ENCODE measurements at places on chromosomes 11 and 22.
A peak's percentile ranks its signal among the peaks of the same experiment; 100 is the strongest.

- DNase-seq: no peak
Observed at GRCh38 chr11:35031867-35032266, 107.1 kb upstream of the CD44 start.

- no peak for DNase-seq
Observed at GRCh38 chr22:32649515-32650200, 151.8 kb upstream of the TIMP3 start.

- DNase-seq: peak; percentile 5
Observed at GRCh38 chr11:19117760-19118097, 761 bp downstream of the ZDHHC13 start.

GRCh38 chr11:44533921-44534711, 31.3 kb upstream of the CD82 start:
- DNase-seq: no peak

DNA sequence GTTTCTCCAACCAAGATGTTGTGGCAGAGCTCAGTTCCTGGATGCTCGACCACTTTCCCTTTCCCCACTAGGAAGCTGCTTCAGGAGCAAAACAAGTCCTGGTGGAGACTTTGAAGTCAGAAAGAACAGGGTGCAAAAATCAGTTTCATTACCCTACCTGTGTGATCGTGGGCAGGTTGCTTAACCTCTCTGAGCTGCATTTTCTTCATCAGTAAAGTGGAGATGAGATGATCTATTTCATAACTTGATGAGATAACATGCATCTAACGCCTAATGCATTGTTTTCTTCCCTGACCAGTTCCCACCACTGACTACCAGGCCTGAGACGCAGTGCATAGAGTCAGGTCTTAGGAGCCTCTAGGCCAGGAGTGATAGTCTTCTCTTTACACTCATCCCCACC, 470.0 kb downstream of the SOX6 start:
- DNase-seq: no peak

- DNase-seq: peak; percentile 51
Observed at GRCh38 chr11:119755356-119756071, 26.5 kb upstream of the NECTIN1 start.
